Lower lobe of right lung (tissue), 2 donors: ENCODE measurements at places on chromosomes 2 and 18. TPM values are rescaled to one million over a fixed set of nuclear protein-coding genes. Genes with fewer than 3 reads are reported as not detected.

The SLC23A3 gene
- total RNA-seq: 3.4 TPM

The BCL11A gene
- 9.7 TPM for total RNA-seq

The SLC66A2 gene
- 54.2 TPM for total RNA-seq

The OTOF gene
- 0.35 TPM for total RNA-seq

The SOX11 gene
- 0.03 TPM for total RNA-seq
